ENCODE measurements at places on chromosomes 7 and 10.

DNA sequence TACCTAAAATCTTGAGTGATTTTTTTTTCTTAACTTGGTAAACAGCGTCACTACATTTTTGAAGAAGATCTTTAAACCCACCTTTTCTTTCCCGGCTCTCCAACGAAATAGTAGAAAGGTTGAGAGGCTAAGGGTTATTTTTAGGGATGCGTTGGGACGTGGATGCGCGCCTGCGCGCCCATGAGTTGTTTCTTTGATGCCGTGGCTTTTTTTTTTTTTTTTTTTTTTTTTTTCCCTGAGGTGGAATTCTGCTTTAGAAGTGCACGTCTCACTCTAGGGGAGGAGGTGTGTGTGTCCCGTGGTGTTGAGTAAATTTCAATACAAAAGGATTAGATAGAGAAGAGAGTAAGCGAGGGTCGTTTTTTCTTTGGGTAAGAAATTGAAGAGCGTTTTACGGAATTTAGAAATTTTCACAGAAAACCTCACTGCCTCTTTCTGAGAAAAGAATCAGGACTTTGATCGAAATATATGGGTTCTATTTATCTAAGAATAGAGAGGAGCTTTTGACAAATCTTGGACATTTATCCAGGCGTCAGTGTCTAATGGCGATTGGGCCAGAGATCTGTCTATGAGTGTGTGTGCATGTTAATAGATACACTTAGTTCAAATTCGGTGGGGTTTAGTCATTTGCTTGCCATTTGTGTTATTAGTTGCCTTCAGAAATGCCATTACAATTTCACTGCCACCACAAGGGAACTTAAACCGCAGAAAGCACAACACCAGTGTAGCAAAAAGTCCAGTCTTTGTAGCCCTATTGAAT lies 1.2 kb upstream of the SP8 start:
- peak; percentile 47 for DNase-seq

- DNase-seq = no peak
Measured at GRCh38 chr10:105037022-105037421, 395.9 kb downstream of the SORCS3 start.

DNA sequence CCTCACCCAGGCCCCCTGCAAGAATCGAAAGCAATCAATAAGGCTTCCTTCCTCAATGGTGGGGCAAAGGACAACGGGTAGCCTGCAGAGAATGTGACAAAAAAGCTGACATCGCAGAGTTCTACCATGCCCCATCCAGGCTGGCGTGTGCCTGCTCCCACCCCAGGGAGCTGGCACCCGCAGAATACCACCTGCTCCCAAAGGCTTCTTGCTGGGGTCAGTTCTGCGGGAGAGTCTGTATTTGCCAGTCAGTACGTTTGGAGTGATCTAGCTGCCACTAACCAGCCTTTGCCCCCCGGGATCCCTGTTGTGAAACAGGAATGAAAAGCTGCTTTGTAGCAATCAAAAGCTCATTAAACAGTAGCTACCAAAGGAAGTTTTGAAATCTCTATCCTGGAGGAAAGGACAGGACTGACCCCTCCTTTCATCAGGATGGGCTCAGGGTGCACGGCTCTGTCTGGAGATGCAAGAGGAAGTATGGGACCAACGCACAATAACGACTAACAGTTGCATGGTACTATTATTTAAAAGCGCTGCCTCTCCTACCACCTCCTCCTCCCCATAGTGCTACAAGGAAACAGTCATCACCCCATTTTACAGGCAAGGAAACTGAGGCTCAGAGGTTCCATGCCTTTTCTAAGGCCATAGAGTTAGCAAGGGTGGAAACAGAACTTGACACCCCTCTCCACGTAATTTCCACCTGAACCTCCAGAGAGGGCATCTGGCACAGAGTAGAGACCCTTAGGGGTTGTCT lies 67.0 kb downstream of the FGFR2 start:
- DNase-seq = no peak

GRCh38 chr10:70669015-70669414 lies 3.3 kb upstream of the ADAMTS14 start:
- DNase-seq = no peak

DNA sequence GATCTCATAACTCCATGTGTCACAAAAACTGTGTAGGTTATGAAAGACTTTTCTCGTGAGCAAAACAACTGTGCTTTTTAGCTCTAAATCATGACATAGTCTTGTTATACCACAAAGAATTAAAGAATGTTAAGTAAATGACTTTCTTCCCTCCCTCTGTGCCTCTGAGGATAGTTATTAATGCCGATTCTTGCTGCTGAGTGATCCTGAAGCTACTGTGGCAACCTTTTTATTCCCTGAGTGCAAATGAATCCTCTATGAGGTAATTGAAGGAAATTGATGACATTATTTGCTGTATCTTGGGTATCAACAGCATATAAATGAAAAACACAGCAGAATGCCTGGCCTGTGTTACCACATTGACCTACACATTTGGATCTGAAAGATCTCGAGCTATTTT lies 142.2 kb upstream of the HDAC9 start:
- DNase-seq = no peak

GRCh38 chr7:113873554-113874151 lies 45.2 kb downstream of the PPP1R3A start:
- DNase-seq = no peak

- no peak for DNase-seq
Measured at GRCh38 chr7:115410972-115411686, 489.2 kb downstream of the MDFIC start.

DNA sequence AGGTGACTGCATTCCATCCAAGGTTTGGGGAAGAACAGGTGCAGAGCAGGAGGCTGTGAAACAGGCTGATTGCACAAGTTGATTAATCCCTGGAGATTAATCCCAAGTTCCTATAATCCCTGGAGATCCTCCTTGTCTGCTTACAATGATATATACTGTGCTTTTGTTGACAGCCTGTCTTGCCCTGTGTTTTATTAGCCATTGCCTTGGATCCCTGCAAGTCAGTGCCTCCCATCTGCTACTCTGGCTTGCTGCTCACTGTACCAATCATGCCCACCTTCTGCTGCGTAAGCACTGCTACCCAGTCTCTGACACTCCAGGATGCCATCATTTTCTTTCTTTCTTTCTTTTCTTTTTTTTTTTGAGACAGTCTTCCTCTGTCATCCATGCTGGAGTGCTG lies 65.4 kb downstream of the ANKRD61 start:
- no peak for DNase-seq

GRCh38 chr10:97169911-97170693 lies 15.7 kb downstream of the SLIT1 start:
- no peak for DNase-seq

GRCh38 chr7:27359181-27360125 lies 116.9 kb downstream of the EVX1 start:
- DNase-seq = no peak

DNA sequence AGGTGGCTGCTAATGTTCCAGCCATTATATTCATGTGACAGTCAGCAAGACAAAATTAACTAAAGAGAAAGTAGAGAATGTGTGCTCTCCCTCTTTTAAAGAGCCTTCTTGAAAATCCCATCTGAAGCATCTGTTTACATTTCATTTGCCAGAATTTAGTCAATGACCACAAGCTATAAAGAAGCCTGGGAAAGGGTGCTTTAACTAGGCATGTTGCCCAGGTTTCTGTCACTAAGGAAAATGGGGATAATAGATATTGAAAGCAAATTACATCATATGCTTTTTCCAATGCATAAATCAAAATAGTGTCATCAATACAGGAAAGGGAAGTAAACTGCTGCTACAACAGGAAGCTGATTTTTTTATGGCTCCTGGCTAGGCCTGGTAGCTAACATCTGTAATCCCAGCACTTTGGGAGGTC lies 67.7 kb downstream of the ELAPOR2 start:
- DNase-seq = no peak

- DNase-seq = no peak
Measured at GRCh38 chr7:106029941-106030340, 66.9 kb downstream of the CDHR3 start.

GRCh38 chr7:144812379-144813283 lies 23.2 kb downstream of the TPK1 start:
- no peak for DNase-seq

DNA sequence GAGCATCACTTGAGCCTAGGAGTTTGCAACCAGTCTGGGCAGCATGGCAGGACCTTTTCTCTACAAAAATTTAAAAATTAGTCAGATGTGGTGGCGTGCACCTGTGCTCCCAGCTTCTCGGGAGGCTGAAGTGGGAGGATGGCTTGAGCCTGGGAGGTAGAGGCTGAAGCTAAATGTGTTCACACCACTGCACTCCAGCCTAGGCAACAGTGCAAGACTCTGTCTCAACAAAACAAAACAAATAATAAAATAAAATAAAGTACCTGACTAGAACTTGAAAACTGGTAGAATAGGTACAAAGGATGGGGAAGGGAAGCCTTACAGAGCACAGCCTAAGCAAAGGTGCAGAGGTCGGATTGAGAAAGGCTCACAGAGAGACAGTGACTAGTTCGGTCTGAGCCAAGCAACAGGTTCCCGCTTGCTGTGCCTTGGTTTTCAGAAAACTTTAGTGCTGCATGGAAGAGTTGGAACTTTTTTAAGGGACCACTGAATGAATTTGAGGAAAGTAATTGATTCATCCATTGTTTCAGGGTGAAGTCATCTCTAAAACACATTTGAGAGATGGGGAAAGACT lies 100.1 kb upstream of the STK17A start:
- DNase-seq = no peak

DNA sequence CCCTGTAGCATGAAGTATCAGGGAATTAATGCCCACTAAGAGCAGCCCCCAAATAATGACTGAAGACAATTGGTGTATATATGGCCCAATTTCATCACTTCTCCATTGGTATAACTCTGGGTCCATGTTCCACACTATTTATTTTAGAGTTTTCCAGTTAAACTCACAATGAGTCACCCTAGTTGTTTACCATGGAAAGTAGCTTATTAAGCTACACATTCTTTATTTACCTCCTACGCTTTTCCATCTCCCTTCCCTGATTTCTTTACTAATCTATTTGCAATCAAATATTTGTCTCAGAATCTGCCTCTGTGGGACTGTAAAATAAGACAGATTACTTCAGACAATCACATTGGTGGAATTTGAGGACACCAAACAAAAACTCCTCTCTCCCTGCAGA lies 655.6 kb downstream of the SORCS1 start:
- DNase-seq = no peak

DNA sequence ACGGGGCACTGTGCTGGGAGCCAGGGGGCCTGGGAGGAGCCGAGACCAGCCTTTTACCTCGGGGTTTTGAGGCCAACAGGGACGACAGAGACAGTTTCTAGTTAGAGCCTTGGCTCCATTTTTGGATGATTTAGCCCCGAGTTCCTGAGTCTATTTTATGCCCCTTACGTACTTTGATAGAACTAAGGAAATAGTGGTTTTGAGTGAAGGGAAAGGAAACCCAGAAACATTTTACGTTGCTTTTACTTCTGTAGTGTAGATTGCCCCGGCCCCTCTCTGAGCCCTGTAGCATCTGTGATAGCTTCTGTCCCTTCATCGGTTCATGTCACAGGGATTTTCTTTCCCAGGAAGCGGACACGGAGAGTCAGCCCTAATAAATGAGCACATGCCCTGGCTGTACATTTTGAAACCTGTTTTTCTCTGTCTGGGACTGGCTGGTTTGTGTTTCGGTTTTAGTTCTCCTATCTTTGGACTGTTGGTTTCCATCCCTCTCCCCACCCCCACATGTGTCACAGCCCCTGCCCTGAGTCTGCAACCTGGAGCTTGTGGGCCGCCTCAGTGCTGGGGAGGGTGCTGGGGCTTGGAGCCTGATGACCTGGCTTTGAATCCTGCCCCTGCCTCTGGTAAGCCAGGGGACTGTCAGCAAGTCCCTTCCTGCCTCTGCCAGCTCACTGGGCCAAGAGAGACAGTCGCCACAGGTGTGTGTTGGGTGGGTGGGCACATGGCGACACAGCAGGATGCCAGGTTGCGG lies 6.9 kb upstream of the ORAI2 start:
- DNase-seq = no peak

GRCh38 chr7:151254316-151254715 lies 5.8 kb upstream of the SMARCD3 start:
- DNase-seq = no peak

- DNase-seq = no peak
Measured at GRCh38 chr7:41491883-41492471, 210.9 kb downstream of the INHBA start.

- no peak for DNase-seq
Measured at GRCh38 chr7:142025896-142026295, 30.2 kb downstream of the MGAM start.

DNA sequence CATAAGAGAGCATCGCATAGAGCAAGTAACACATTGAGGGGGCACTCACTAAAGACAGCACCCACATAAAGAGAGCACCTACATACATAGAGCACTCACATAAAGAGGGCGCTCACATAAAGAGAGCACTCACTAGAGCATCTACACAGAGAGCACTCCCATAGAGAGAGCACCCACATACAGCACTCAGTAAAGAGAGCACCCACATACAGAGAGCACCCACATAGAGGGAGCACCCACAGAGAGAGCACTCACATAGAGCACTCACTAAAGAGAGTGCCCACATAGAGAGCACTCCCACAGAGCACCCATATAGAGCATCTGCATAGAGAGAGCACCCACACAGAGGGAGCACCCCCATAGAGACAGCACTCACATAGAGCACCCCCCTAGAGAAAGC lies 47.8 kb downstream of the INSIG1 start:
- no peak for DNase-seq

GRCh38 chr10:48205918-48206317 lies 68.6 kb downstream of the FRMPD2 start:
- DNase-seq = no peak

- no peak for DNase-seq
Measured at GRCh38 chr7:143902332-143902899, 440 bp upstream of the TCAF1 start.

GRCh38 chr7:7964250-7964649 lies 4.3 kb upstream of the GLCCI1 start:
- no peak for DNase-seq

Data from right kidney (tissue), 9 donors.